Lower lobe of right lung (tissue), 2 donors: ENCODE measurements at places on chromosomes 7 and 10.

DNA sequence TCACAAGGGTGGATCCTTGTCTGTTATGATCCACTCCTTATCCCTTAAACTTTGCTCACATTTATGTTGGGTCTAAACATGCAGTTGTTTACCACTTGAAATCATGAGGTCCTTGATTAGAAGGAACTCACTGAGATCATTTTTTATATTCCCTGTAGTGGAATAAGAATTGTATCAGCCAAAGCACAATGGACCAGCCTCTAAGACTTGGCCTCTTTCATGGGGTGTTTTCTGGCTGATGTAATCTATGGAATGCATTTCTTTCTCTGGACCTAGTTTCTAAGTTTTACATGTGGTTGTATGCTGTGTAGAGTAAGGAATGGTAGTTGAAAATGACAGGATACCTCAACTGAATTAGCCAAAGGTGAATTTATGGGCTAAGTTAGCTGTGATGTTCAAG, 376.6 kb downstream of the SORCS3 start:
- DNase-seq, result no peak

DNA sequence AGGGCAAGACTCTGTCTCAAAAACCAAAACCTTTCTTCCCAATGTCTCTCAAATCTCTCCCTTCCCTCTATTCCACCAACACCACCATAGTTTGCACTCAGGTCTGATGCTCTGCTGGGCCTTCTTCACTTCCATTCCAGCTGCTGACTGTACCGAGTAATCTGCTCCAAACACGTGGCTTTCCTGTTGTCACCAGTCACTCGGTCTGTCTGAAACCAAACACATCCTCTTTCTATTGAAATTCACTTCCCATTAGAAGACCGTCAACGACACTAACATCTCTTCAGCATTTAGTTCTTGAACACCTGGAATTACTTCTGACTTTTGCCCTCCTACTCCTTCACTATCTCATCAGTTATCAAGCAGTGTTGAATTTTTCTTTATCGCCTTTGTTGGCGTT, 4.7 kb upstream of the NRF1 start:
- DNase-seq, result no peak

DNA sequence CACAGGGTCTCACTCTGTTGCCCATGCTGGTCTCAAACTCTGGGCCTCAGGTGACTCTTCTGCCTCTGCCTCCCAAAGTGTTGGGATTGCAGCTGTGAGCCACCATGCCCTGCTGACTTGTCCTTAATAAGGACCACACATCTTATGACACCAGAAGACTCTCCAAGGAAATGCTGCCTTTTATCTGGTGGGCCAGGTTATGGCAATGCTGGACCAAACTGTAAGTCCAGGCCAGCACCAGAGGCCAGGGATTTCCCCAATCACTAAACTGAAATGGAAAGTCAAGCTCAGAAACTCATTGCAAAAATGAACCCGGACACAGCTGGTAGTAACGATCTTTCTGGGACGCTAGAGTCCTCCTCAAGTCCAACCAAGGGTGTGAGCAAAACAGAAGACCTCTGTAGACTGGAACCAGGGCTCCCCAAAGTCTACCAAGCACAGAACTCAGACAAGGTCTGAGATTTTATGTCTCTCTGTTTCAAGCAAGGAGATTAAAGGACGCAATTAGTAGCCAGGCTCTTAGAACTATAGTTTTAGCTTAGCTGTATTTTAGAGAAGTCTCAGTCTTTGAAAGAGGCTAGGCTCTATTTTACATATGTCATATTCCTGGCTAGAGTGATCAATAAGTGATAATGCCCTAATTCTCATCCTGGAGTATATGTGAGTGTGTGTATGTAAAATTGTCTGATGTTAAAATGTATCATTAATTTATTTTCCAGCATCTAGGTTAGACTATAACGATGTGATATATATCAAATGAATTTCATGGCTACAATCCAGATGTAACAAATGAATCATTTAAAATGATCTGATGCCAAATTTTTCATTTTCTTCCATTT, 74.0 kb upstream of the ITGB1 start:
- DNase-seq, result no peak

DNA sequence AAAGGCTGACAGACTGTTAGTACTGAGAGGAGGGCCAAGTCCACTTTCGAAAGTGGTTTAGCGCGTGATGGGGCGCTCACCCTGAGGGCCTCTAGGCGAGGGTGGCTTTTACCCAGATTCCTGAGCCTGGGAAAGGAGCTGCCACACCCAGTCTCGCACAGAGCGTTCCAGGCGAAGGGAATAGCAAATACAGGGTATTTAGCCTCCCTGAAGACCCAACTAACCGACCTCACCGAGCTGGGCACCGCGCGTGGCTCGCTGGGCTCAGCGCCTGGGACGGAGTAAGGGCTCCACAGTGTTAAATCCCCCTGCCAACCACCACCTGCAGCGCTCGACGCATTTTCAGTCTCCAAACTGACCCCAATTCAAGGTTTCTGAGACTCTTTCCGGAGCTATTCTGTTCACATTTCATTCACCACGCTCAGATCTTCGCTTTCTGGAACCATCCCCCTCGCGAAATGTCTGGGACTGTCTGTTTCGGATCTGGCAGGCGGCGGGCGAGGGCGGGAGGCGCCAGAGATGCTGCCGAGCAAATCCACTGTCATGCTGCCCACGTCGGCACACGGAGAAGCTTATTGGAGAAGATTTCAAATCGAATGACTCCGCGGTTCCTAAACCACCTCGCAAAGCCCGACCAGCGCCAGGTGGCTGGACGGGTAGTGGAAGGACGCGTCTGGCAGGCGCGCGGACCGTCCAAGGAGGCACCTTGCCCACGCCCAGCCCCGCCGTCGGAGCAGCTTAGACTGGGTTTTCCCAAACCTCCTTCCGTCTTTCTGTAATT, 1.4 kb upstream of the OSBPL3 start:
- DNase-seq, result peak; percentile 74

GRCh38 chr10:120382360-120382759, 74.7 kb upstream of the PLPP4 start:
- no peak for DNase-seq

- no peak for DNase-seq
Observed at GRCh38 chr7:155109121-155109520, 39.0 kb downstream of the HTR5A start.

DNA sequence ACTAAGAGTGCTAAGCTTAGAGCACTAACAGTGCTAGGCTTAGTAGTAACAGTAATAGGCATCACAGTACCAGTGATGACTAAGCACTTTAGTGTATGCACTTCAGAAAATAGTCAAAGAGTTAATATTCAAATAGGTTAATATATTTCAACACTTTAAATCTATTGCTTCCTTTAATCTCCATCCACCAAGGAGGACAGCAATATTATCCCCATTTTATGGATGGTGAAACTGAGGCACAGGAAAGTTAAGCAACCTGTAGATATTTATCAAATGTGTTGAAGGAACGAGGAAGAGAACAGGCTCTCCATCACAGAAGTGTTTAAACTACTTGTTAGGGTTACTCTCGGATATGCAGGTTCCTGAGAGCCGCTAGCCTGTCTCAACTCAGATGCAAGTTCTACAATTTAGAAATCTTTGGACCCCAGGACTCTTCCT, 165.5 kb downstream of the PRKAG2 start:
- no peak for DNase-seq

GRCh38 chr7:119482209-119482608, 790.8 kb upstream of the KCND2 start:
- no peak for DNase-seq

DNA sequence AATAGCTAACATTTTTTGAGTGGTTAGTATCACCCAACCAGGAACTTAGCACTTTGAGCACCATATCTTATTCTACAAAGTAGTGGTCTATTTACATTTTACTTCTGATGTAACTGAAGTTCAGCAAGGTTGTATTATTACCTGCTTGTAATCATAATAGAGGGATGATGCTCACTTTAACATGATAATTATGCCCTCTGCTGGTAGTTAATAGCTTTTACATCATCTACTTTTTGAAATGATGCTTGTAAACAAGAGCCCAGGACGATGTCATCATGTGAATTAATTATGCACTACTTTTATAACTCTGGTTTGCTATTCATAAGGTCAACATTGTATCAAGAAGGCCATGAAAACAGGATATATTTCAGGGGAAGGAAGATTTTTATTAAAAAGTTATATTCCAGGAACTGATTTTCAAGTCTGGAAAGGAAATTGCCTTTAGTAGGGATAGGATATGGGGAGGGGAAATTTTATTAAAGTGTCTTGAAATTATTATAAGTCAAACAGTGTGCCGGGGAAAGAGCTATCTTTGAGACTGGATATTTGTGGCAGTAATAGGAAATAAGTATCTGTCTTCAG, 80.3 kb upstream of the SCIN start:
- DNase-seq, result no peak
